Activated CD4-positive, alpha-beta T cell treated with anti-CD3 and anti-CD28 coated beads, Interleukin-2, Interleukin-4, amounts not matched to agents 100 ng/mL and 50 ng/mL, durations not matched to agents 16 hours and 8 hours (primary cell): ENCODE measurements at places on chromosomes 3 and 15.
A peak's percentile ranks its signal among the peaks of the same experiment; 100 is the strongest.

GRCh38 chr3:71369701-71370391, 213.7 kb downstream of the FOXP1 start:
- no peak for DNase-seq

GRCh38 chr3:14553871-14554270, 13.7 kb upstream of the GRIP2 start:
- no peak for DNase-seq

DNA sequence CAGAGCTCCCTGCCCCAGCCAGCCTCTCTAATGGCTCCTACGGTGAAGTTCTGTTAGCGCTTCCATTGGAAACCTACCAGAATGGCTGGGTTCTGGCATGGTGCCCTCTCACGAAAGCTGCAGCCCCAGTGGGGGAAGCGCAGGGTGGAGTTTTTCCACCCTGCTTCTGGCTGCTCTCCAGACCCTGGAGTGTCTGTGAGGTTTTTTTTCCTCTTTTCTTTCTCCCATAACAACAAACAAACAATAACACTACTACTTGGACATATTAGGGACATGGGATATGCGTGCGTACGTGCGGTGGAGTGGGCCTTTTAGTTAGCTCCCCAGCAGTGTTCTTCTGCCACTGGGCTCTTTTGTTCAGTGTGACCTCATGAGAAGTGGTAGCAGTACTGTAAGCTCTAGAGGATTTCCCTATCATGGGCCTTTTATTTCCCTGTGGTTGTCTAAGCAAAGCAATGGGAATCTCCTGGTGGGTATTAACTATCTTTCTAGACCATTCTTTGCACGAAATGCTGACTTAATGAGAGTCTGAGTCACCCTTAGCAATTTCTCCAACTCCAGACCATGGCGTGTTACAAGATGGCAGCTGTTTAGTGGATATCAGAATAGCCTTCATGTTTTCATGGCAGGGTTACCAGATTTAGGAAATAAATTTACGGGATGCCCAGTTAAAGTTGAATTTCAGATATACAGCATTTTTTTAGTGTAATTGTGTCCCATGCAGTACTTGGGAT, 161.9 kb downstream of the FNDC3B start:
- DNase-seq: no peak

DNA sequence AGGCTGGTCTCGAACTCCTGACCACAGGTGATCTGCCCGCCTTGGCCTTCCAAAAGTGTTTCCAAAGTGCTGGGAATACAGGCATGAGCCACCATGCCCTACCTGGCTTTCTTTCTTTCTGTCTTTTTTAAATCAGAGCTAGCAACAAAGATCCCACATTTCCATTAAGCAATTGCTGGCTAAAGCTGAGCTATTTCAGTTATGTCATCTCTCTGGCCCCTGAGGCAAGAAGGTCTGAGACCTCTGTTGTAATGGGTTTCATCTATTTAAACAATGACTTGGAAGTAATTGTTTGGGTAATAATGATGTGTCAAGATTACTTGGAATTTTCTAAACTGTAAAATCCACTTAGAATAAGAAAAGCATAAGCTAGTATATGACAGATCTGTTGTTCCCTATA, 30.2 kb upstream of the CRBN start:
- DNase-seq: no peak

DNA sequence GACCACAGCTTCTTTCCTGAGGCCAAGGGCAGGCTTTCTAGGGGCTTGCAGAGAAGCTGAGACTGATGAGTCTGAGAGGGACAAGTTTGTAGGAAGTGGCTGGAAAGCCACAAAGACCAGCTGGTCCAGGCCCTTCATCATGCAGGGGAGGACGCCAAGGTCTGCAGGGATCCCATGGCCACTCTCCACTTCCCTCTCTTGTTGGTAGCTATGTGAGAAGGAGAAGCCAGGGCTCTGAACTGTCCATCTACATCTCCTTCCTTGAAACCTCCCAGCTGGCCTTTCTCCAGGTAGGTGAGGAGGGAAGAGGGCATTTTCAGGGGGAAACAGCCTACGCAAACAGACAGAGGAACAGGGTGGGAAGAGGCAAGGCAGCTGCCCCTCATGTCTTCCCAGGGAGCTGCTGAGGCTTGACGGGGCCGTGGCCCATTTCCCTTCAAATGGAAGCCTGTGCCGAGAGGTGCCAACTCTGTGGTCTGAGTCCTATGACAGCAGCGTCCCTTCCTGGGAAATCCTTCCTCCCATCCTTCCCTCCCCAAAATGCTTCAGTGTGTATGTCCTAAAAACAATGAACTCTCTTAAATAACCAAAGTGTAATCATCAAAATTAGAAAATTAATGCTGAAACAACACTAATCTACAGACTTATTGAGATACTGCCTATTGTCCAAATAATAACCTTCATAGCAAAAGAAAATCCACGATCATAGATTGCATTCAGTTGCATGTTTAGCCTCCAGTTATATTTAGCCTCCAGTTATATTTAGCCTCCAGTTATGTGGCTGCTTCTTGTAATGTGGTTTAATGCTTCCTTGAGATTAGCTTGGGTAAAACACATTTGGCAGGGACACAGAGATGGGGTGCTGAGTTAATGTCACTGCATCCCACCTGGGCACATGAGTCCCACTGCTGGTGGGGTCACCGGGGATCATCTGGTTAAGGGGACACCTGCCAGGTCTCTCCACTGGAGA, 36.0 kb downstream of the GNB5 start:
- no peak for DNase-seq

GRCh38 chr15:76310475-76311099, 682 bp downstream of the ETFA start:
- no peak for DNase-seq

DNA sequence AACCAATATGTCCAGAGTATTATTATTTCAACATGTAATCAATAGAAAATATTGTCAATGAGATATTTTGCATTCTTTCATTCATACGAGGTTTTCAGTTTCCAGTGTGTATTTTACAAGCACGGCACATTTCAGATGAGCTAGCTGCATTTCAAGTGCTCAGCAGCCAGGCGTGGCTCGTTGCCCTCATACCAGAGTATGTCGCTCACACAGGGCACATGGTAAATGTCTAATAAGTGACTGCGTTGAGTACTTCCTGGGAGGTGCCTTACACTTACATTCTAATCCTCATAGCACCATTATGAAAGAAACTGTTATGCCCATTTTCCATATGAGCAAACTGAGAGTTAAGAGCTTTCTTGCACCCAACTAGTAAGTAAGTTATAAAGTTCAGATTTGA, 47.4 kb downstream of the TMEM266 start:
- DNase-seq: no peak

- DNase-seq: no peak
These were observed 16.7 kb upstream of the MAPK6 start for GRCh38 chr15:52002351-52002750.

DNA sequence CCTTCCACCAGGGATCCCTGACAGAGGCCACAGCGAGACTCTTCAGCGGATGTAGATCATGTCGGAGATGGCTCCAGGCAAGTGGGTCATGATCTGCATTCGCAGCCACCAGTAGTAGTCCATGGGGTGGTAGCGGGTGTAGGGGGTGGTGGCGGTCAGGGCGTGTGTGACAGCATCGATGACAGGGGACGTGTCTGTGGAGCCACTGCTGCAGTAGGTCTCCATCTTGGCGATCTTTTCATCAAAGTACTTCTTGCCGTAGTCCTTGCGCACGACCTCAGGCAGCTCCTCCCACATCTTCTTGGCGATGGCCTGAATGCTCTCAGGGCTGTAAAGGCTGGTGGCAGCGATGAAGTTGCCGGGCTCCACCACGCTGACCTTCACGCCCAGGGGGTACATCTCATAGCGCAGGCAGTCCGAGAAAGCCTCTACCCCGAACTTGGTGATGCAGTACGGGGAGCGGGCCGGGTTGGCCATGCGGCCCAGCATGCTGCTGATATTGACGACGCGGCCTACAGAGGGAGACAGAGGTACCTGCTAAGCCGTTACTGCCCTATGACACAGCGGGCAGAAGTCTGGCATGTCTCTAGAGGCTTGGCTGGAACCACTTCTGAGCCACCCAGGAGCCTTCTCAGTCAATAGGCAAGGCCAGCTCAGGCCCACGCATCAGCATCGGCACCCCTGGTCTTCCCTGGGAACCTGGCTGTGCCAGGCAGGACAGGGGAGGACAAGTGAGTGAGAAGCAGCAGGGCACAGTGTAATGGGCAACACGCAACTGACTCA, 43.7 kb downstream of the BDH1 start:
- DNase-seq: no peak

- peak; percentile 49 for DNase-seq
These were observed 59.7 kb upstream of the KBTBD8 start for GRCh38 chr3:66938338-66938963.

- no peak for DNase-seq
These were observed 34.1 kb upstream of the ANKRD28 start for GRCh38 chr3:15831927-15832326.

- no peak for DNase-seq
These were observed 971 bp downstream of the CPOX start for GRCh38 chr3:98592345-98592935.

- no peak for DNase-seq
These were observed 24.6 kb upstream of the MCCC1 start for GRCh38 chr3:183123891-183124290.

DNA sequence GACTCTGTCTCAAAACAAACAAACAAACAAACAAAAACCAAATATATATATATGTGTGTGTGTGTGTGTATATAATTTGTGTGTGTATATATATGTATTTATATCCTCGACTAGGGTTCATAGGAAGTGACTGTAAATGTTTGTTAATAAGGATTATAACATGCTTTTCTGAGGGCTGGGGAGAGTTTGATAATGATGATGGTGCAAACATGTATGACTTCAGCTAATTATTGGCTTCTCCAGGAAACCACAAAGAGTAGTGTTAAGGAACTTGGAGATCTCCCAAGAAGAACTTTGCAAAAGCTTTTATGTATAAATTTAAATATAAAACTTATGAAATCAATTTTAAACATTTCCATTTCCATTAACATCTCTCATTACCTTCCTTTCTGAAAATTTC, 3.9 kb upstream of the OPA1 start:
- no peak for DNase-seq

DNA sequence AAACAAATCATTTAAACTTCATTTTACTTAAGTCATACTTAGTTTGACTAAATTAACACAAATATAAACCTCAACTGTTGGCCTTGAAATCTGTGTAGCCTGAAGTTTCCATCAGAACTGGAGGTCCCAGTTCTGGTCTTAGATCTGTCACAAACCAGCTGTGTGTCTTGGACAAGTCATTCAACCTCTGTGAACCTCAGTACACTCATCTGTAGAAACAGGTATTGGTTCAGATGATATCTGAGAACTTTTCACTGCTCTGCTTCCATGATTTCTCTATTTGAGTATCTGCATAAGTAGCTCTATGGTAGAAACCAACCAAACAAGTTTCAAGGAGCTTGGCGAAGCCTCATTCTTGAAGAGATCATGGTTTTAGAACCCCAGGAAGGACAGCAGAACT, 60.4 kb upstream of the SLC2A2 start:
- DNase-seq: peak; percentile 13

DNA sequence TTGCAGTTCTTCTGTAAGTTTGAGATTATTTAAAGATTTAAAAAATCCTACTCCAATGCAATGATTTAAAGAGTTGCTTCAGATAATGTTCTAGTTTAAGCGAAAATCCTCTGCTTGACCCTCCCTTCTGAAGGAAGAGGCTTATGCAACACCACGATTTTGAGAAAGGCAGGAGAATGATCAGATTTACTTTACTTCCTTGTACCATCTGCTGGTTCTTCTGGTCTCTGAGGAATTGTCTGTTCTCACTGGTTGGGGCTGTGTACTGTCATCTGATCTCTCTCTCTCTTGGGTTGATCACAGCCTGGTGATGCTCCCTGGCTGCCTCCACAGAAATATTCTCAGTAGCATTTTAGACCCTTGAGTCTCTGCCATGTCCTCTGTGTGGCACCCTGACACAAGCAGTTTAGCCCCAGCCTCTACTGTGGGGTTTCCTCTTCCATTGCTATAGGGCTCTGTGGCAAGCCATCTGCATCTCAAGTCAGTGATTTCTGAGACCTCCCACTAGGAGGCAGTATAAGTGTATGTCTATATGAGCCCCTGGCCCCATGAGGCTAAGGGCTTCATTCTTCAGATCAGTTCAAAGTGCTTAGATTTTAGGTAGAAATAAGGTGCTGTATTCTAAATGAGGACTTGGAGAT, 50.8 kb upstream of the PLAAT1 start:
- peak; percentile 32 for DNase-seq
